Cerebellum (tissue), 4 donors: ENCODE measurements at places on chromosomes 12 and 14.

- no peak for DNase-seq
These were observed 140.0 kb downstream of the DPF3 start for GRCh38 chr14:72753879-72754400.

- no peak for DNase-seq
These were observed 6.7 kb upstream of the MON2 start for GRCh38 chr12:62459976-62460375.

DNA sequence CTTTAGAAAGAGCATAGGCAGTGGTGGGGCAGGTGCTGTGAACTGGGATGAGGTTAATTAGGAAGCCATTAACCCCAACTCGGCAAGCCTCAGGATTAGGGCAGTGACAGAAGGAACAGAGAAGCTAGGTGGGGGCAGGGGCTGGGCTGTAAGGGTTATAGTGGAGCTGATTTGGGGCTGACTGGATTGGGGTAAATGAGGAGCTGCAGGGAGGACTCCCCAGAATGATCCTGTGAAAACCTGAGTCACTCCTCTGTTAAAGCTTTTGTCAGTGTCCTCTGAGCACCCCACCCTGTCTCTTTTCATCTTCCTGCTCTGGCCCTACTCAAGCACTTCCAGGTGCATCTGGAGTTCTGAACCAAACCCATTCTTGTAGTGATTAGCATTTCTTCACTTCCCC lies 4.4 kb downstream of the KLC1 start:
- DNase-seq = no peak

GRCh38 chr12:65830305-65830704 lies 6.0 kb downstream of the HMGA2 start:
- no peak for DNase-seq

GRCh38 chr14:101858791-101859537 lies 97.5 kb downstream of the PPP2R5C start:
- no peak for DNase-seq

GRCh38 chr12:120224304-120225199 lies 23.6 kb upstream of the RPLP0 start:
- DNase-seq = peak; percentile 36

GRCh38 chr14:78967111-78967809 lies 797.1 kb downstream of the NRXN3 start:
- no peak for DNase-seq

GRCh38 chr12:102769323-102769916 lies 147.6 kb downstream of the PAH start:
- DNase-seq = peak; percentile 27

DNA sequence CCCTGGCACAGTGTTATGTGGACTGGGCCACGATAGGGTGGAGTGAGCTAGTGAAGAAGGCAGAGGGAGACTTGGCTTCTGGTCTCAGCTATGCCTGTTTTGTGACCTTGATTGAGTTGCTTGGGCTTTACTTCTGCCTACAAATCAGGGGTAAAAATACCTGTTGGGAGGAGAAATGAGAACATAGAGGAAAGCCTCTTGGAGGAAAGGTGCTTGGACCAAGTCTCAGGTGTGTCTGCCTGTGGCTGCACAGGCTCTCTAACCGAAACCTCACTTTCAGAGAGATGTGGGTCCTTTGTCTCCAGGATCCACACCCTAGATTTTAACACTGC lies 4.9 kb downstream of the SDR39U1 start:
- no peak for DNase-seq

DNA sequence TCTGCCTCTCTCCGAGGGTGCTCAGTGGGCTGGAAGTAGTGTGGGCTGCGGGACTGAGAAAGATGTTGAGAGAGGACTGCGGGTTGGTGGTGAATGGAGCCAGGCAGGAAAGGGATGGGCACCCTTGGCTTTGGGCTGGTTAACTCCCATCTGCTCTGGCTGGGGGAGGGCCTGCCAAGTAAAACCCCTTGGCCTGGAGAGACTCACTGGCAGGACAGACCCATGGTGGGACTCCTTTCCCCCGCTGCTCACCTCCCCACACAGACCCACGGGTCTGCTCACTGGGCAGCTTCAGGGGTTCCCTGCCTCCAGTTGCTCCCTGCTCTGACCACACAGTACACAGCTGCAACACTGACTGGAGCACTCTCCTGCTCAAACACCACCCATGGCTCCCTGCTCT lies 54.1 kb downstream of the KRT80 start:
- no peak for DNase-seq

DNA sequence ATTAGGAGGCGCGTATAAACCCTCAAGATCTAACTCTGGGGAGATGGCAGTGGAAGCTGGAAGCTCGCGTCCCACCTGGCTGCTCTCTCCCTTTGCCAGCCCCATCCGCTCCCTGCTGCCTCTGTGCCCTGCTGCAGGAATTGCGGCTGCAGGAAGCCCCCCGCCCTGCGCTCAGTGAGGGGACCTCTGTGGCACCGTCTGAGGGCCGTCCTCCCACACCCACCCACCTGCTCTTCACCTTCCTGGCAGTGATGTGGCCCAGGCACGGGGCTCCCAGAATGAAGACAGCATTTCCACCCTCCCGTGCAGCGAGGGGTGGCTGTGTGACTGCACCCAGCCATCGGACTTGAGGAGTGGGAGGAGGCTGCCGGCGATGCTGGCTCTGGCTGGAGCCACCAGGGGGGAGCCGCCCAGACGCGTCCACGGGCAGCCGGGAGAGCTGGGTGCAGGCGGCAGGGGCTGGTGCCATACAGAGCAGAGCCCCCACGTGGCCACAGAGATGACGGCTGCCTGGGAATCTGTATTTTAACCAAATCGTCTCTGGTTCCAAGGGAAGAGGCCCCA lies 28.3 kb upstream of the GALNT9 start:
- DNase-seq = no peak

GRCh38 chr12:117143008-117143532 lies 43.9 kb upstream of the TESC start:
- DNase-seq = no peak

GRCh38 chr14:53663709-53664108 lies 292.9 kb downstream of the BMP4 start:
- DNase-seq = peak; percentile 2

DNA sequence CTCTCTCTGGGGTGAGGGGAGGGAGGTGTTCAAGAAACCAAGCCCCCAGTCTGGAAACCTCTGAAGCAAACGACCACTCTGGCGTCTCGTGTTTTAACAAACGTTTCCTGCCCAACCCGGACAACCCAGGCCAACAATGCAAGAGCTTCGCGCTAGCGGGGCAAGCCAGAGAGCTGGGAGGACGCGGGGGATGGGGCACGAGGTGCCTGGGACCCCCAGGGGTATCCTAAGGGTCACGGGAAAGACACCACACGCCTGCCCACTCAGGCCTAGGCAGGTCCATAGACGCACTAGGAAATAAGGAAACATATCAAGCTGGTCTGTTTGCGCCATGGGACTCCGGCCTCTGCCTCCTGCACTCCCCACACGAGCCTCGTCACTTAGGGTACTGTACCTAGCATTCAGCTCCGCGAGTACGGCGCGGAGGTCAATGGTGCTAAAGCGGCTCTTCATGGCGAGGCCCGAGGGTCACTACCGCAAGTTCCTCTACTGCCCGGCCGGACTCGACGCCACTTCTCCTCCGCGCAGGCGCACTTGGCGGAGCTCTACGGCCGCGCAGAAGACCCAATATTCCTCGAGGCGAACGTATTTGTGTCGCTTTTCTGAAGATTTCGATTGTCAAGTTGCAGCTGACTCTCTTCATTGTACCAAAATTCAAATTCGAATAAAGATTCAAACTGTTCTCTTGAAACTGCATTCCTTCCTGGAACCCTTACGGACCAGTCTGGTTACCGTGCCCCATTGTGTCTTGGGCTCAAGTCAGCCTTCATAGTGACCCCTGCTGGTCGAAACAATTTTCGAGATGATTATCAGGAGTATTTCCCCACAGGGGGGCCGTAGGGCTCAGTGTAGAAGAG lies at the start of gene NEMF:
Gene NEMF, minus strand, starts transcription at position 488 of the 857 bp plus-strand sequence. Its CDS starts 35 bp downstream, at position 453.
- DNase-seq = peak; percentile 80

DNA sequence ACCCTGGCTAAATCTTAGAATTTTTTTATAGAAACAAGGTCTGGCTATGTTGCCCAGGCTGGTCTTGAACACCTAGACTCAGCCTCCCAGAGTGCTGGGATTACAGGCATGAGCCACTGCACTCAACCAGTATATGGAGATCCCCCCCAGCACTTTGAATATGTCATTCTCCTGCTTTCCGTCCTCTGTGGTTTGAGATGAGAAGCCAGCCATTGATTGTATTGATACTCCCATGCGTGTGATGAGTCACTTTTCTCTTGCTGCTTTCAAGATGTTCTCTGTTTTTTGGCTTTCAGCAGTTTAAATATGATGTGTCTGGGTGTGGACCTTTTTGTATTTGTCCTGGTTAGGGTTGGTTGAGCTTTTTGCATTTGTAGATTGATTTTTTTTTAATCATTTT lies 75.2 kb upstream of the DNM1L start:
- no peak for DNase-seq

DNA sequence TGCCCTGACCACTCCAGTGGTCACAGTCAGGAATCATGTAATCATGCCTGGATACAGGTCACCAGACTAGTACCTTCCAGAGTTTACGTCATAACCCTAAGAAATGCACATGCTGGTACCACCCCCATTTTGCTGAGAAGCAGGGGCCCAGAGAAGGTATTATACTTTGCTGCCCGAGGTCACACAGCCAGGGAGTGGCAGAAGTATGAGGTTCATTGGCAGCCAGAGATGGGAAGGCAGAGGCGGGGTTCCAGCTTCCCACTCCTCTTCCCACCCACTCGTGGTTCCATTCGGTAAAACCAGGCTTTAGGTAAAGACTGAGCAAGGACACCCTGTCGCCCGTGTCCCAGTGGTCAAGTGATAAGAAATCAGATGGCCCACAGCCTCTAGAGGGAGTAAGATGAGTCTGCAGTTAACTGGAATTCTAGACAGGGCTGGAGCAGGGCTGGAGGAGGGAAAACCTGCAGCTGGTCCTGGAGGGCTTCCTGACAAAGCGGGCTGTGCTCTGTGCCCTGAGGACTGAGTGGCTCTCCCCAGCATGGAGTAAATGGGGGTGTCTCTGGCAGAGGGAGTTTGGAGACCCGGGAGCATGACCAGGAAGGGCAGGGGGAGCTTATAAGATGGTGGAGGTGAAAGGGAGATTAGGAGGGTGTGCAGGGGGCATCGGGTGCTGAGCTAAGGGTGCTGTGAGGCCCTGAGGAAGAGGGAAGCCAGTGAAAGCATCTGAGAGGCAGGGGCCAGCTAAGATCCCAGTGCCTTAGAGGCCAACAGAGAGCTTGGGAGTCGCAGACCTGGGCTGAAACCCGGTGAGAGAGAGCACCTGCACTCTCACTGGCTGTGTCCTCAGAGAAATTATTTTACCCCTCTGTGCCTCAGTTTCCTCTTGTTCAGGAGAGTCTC lies 5.7 kb downstream of the FAM222A start:
- no peak for DNase-seq

DNA sequence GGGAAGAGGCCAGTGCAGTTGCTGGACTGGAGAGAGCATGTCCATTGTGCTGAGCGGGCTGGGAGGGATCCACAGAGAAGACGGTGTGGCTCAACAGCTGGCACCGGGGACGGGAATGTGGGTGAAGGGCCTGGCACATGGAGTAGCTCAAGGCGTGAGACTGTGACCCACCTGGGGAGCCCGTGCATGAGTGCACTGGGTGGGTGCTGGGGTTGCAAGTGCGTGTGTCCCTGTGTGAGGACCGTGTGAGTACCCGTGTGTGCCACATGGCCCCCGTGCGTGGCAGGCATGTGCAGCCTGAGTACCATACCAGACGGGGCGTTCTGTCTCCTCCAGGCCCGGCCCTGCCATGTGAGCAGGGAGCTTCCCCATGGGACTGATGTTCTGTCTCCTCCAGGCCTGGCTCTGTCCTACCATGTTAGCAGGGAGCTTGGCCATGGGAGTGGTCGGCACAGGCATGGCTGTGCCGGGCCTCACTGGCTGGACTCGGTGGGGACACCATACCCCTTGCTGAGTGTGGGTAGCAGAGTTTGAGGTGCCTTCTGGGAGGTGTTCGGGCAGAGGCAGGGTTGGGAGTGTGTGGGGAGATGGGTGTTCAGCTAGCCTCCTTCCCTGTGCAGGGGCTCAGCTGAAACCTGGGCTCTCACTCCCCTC lies 234.4 kb downstream of the TMEM121 start:
- DNase-seq = no peak

DNA sequence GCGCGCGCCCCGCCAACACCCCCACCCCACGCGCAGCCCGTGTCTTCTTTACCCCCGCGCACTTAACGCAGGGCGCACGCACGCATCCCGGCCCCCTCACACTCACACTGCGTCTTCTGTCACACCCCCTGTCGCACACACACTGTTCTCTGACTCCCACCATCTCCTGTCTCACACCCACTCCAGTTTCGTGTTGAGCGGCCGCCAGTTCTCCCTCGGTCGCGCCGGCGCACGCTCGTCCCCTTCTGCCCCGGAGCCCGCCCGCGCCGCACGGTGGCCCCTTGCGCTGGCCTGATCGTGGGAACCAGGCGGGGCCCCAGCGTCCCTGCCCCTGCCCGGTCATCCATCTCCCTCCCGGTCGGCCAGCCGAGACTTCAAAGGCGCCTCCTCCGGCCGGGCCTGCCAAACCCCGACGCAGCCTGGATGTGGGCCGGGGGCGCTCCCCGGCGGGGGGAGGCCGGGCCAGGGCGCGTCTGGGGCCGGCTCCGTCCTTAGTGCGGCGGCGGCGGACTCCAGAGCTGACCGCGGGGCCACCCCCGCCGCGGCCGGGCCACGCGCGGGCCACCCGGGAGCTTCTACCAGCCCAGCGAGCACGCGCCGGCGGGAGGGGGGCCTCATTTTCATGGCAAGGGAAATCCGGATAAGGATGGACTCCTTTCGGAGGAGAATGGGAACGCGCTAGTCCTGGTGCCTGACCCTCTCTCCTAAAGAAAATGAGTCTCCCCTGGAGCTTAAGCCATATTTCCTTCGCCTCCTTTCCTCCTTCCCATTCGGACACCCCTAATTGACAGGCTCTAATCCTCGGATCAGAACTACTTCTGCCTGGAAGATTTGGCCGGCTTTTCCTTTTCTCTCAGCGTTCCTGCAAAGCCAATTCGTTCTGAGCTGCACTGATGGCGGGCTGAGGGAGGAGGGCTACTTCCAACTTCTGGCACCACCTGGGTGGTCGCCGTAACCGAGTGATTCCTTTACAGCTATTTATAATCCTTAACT lies 82.0 kb upstream of the HMGA2 start:
- DNase-seq = no peak

DNA sequence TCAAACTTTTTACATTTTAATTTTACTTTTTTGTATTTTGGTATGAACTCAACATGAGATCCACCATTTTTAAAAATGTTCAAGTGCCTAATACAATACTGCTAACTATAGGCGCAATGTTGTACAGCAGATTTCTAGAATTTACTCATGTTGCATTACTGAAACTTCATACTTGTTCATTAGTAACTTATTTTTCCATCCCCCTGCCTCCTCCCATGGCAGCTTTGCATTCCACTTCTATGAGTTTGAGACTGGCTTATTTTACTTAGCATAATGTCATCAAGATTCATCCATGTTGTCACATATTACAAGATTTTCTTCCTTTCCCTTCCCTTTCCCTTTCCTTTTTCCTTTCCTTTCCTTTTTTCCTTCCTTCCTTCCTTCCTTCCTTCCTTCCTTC lies 825.9 kb downstream of the SLC16A7 start:
- DNase-seq = no peak
